ENCODE measurements at places on chromosomes 7 and 10.

DNA sequence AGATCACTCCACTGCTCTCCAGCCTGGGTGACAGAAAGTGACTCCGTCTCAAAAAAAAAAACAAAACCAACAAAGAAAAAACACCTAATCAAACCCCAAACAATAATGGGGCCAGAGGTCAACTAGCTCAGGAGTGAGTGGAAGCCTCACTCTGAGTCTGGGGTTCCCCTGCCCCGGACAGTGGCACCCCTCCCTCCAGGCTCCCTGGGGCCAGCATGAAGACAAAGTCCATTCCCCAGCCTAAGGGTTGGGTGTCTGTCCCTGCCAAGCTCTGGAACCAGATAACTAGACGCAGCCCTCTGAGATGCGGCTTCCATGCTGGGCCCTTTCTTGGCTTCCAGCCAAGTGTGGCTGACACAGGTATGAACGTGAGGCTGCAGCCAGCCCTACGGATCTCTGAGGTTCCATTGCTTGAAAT is 1.7 kb upstream of the FUOM start:
- no peak for DNase-seq

DNA sequence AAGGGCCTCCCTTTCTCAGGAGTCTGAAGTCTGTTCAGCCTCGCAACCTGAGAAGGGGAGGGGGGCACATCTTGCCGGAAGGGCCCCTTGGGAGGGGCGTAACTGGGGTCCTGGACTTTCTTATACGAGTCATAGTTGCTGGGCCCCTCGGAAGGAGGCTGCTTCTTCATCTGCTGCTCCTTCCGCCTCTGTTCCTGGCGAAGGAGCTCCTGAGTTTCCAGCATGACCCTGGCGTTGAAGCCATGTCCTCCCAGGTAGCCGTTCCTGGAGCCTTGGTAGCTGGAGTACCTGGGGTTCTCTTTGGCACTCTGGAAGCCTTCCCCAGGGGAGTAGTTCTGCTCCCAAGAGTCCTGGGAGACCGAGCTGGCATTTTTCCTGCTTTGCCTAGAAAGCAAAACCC is 703.9 kb downstream of the PARD3 start:
- no peak for DNase-seq

- DNase-seq: peak; percentile 31
Measured at GRCh38 chr7:4675771-4676367, 6.2 kb upstream of the FOXK1 start.

DNA sequence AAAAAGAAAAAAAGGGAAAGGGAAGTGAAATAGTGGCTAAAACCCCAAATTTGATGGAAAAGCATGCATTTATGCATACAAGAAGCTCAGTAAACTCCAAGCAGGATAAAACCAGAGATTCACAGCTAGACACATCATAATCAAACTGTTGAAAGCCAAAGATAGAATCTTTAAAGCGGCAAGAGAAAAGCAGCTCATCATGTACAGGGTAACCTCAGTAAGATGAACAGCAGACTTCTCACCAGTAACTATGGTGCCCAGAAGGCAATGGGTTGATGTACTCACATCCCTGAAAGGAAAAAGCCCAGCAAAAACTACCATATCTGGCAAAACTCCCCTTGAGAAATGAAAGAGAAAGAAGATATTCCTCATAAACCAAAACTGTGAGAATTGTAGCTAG is 60.4 kb downstream of the TPST1 start:
- peak; percentile 65 for DNase-seq

- DNase-seq: no peak
Measured at GRCh38 chr7:77827999-77828398, 29.4 kb downstream of the PHTF2 start.

DNA sequence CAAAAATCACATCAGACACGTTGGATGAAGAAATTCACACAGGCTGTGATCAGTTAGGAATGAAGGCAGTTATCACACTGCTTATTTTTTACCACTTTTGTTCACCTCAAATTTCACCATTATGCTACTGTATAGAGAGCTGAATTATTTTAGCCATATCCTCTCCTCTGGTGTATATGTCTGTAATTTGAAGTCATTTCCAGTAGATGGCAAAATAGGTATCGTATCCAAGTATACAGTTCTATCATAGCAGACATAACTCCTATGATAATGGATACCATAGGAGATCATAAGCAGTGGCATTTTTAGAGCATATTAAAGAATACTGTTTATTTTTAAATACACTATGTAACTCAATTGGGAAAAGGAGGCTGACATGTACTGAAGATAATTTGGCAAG is 909.7 kb downstream of the DNAJB9 start:
- peak; percentile 1 for DNase-seq

DNA sequence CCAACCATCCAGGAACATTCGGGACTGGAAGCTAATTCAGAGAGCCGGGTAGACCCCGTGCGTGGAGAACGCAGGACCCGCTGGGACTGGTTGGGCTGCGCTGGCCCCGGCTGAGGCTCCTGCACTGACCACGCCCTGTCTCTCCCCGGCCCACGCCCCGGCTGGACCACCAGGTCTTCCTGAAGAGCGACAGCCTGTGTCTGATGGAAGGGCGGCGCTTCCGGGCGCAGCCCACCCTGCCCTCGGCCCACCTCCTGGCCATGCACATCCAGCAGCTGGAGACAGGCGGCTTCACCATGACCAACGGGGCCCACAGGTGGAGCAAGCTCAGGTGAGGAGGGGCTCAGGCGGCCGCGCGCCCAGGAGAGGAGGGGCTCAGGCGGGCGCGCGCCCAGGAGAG is 10.2 kb upstream of the UTF1 start:
- DNase-seq: no peak

DNA sequence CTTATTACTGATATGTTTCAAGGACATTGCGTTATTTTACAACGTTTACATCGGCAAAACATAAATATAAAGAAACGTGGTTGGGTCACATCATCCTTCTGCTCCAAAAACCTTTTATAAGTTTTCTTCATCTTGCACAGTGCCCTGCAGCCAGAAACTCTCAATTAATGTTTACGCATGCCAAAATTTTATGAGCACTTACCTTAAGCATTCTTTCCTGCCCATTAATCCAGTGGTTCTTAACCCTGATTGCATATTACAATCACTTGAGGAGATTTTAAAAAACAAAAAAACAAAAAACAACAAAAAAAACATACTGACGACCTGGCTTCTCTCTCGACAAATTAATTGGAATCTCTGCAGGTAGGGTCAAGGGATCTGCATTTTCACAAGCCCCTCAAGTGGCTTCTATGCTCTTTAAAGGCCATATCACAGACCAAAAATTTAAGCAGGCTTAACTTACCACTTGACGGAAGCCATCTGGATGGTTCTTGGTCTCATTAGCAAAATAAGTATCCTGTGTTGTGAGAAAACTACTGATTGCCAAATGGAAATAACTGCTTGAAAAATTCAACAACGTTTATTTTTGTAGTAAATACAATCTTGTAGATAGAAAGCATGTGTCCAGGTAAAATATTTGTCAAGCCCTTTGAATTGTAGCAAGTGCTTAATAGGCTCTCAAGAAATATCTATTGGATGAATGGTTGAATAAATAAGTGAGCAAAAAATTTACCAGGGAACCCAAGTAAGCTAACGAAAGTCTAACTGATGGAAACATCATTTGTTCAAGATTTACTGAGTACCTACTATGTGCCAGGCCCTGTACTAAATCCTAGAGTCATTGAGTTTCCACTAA is 30.9 kb upstream of the SLC16A12 start:
- DNase-seq: peak; percentile 44

GRCh38 chr10:121753726-121754476 is 155.7 kb upstream of the FGFR2 start:
- peak; percentile 43 for DNase-seq

- DNase-seq: peak; percentile 32
Measured at GRCh38 chr7:113159746-113160339, 41.5 kb upstream of the SMIM30 start.

GRCh38 chr10:27998178-27998953 is 513 bp downstream of the ODAD2 start:
- DNase-seq: peak; percentile 4

GRCh38 chr10:20593649-20594048 is 303.5 kb downstream of the NEBL start:
- no peak for DNase-seq

GRCh38 chr10:4270116-4270515 is 485.1 kb upstream of the KLF6 start:
- DNase-seq: peak; percentile 76

DNA sequence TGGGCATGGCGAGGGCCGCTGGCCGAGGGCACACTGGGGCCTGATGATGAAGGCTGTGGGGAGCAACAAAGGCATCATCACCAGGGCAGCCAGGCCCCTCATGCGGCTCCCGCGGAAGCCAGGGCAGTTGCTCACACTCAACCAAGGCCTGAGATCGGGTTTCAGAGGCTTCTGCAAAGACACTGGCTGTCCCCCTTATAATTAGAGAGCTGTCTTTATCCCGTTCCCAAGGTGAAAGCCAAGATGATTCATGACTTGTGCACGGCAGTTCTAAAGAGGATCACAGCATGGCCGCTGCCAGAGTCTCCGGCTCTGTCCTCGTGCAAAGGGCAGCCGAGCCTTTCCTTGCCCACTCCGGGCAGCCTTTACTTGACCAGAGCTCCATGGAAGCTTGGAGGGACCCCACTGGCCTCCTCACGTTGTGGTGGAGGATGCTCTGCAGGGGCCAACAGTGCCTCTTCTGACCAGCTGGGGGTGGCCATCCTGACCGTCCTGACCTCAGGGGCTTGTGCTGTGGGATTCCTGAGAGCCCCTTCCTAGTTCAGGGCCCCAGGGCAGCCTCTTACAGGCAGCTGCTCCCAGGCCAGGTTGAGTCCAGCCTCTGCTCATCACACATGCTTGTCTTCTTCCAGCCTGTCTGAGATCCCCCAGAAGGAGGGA is 82.3 kb downstream of the PRKAG2 start:
- no peak for DNase-seq

DNA sequence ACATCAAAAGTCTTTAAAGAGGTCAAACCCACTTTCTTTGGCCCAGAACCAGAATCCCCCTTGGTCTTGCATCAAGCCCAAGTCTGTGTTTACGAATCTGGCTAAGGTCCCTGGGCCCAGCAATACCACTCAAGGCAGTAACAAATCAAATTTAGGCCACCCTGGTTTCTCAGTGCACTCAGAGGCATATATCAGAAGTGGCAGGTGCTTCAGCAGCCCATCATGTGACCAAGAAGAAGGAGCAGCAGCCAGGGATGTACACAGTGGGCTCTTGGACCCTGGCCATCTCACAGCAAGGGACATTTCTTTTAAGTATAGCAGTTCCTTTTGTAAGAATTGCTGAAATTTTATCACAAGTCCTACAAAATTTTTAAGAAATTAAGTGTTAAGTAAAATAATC is 7.3 kb upstream of the SLC25A13 start:
- DNase-seq: no peak

DNA sequence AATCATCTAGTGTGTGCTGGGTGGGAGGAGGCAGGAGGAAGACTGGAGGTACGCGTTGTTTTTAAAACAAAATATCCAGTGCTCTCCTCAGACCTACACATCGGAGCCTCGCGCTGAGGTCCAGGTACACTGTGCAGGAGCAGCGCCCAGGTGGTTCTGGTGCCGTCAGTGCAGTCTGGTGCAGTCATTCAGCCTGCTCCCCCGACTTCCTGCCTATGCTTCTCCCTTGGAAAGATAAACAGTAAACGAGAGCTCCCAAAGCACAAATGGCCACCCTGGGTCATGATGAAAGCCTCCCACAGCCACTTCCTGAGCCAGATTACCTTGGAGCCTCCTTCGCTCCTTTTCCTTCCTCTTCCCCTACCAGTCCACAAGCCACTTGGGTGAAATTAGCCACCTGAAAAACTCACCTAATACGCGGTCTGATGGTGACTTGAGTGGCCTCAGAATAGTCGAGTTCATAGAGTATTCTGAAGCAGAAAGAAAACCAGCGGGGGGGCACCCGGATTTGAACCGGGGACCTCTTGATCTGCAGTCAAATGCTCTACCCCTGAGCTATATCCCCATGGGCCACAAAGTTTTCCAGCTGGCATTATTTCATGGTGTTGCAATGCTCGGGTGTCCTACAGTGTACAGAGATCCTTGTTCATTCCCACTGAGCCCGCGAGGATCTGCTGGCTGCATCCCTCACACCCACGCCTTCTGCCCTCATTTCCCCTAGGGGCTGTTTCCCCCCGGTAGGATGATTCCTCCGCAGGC is 82.5 kb downstream of the ZNF467 start:
- DNase-seq: peak; percentile 59

DNA sequence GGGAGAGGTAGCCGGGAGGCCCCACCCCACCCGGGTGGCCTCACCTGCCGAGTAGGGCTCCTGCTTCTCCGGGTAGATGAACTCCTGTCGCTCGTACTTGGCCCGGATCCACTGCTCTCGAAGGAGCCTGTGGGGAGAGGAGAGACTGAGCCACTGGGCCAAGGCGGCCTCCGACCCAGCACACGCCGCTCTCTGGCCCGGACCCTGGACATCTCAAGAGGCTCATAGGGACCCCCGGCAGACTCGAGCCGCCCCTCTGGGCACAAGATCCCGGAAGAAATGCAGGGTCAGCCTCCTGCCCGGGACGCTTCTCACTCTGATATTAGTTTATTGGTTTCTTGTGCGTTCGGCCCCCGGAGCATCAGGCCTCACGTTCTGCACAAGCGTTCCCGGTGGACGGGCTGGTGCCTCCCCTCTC is 34.5 kb downstream of the ADAP1 start:
- DNase-seq: no peak

DNA sequence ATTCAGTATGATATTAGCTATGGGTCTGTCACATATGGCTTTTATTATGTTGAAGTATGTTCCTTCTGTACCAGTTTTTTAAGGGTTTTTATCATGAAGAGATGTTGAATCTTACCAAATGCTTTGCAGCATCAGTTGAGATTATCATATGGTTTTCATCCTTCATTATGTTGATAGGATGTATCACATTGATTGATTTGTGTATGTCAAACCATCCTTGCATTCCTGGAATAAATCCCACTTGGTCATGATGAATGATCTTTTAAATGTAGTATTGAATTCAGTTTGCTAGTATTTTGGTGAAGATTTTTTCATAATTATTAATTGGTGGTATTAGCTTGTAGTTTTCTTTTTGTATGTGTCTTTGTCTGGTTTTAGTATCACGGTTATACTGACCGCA is 185.9 kb downstream of the MBL2 start:
- DNase-seq: no peak

GRCh38 chr7:46486256-46487206 is 565.5 kb upstream of the IGFBP3 start:
- peak; percentile 83 for DNase-seq

- peak; percentile 64 for DNase-seq
Measured at GRCh38 chr7:16491148-16491547, 25.6 kb upstream of the SOSTDC1 start.

DNA sequence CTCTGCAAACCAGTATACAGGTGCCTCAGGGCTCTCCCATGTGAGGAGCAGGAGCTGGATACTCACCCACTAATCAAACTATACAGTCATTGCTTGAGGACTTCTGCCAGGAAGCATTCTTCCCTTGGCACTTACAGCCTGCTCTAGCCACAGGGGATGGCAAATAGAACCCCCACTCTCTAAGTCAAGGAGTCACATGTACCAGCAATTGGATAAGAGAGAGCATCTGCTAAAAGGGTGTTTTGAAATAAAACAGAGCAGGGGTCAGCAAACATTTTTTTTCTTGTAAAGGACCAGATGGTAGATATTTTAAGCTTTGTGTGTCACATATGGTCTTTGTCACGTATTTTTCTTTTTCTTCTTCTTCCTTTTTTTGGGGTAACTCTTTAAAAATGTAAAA is 865.2 kb upstream of the GHITM start:
- no peak for DNase-seq

GRCh38 chr7:78168865-78169264 is 370.3 kb downstream of the PHTF2 start:
- DNase-seq: no peak

Data from renal cortical epithelial cell (primary cell).